ENCODE measurements at places on chromosomes 3 and 15. TPM values are rescaled to one million over a fixed set of nuclear protein-coding genes. Genes with fewer than 3 reads are reported as not detected.
A peak's percentile ranks its signal among the peaks of the same experiment; 100 is the strongest.

DLEC1 gene
- 0.78 TPM for total RNA-seq

IQCF5 gene
- not detected for total RNA-seq

DNA sequence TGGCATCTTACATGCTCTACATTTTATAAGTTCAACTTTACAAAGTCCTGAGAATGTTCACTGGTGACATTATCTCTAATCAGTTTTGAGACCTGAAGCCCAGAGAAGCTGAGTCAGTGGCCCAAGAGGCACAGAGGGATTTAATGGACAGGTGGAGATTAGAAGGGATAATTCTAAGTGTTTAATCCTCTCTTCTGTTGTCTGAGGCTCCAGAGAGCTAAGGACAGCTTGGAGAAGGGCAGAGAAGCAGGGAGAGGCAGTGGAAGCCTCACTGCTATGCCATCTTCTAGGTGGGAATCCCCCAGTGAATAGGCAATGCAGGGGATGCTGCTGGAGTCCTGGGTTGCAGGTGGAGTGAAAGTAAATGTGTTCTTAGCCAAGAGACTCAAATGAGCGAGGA lies 369.4 kb upstream of the SLCO3A1 start:
- no peak for DNase-seq

GRCh38 chr3:50256978-50257890 lies 11.7 kb upstream of the SEMA3B start:
- DNase-seq: peak; percentile 78

DNA sequence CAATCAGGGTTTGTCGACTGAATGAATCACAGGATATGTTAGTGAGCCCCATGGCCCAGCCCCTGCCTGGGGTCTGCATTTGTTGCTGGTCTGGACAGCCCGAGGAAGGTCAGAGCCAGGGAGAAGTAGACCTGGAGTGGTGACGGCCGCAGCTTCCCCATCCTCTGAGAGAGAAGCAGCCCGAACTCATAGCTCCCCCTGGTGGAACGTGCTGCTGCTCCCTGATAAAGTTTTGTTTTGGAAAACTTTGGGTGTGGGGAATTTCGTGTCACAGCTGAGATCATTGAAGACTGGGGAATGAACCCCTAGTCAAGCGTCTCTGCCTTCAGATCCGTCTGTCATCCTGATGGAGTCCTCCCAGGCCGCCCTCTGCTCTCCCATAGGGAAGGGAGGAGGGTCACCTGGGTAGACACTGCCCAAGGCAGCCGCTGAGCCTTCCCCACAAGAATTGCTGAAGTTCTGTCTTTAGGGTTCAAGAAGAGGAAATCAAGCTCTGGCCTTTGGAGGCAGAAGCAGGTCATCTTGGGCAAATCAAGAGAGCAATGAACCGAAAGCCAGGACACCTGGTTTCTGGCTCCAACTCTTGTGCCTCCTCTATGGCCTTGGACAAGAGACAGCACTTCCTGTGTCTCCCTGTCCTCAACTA lies 60.5 kb downstream of the GLDN start:
- peak; percentile 72 for DNase-seq

MST1R gene
- total RNA-seq: 218 TPM

DNA sequence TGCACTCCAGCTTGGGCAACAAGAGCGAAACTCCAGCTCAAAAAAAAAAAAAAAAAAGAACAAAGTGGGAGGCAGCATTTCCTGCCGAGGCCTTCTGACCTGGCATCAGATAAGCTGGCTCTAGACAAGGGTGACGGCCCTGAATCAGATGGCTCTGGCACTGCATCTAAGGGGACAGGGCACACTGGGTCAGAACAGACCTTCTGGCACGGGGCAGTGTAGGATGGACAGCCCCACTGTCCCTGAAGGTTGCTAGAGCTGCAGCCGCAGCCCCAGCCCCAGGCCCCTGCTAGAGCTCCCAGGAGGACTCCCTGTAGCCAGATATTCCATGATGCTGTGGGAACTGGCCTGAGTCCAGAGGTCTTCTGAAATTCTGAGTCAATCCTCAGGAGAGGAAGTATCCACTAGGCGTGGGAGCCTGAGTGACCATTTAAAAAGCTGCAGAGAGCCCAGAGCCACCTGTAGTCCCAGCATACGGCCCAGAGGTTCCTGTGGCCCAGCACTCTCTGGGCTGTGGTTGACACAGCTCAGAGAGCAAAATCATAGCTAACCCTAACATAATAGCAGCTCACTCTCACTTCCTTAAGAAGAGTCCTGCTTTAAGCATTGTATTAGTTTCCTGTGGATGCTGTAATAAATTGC lies 69.2 kb upstream of the MFGE8 start:
- no peak for DNase-seq

DNA sequence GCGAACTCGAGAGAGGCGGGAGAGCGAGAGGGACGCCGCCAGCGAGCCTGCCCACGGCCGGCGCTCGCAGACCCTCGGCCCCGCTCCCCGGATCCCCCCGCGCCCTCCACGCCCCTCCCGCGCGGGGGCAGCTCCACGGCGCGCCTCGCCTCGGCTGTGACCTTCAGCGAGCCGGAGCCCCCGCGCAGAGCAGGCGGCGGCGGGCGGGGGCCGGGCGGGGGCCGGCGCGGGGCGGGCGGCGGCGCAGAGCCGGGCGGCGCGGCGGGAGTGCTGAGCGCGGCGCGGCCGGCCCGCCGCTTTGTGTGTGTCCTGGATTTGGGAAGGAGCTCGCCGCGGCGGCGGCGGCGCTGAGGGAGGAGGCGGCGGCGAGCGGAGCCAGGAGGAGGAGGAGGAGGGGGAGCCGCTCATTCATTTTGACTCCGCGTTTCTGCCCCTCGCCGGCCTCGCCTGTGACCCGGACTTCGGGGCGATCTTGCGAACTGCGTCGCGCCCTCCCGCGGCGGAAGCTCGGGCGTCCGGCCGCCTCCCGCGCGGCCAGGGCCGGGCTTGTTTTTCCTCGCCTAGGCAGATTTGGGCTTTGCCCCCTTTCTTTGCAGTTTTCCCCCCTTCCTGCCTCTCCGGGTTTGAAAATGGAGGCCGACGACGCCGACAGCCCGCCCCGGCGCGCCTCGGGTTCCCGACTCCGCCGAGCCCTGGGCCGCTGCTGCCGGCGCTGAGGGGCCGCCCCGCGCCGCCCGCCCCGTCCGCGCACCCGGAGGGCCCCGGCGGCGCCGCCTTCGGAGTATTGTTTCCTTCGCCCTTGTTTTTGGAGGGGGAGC lies 524 bp downstream of the IGF1R start:
- peak; percentile 57 for DNase-seq

- DNase-seq: no peak
Measured at GRCh38 chr15:93051236-93052089, 37.5 kb downstream of the RGMA start.

DNA sequence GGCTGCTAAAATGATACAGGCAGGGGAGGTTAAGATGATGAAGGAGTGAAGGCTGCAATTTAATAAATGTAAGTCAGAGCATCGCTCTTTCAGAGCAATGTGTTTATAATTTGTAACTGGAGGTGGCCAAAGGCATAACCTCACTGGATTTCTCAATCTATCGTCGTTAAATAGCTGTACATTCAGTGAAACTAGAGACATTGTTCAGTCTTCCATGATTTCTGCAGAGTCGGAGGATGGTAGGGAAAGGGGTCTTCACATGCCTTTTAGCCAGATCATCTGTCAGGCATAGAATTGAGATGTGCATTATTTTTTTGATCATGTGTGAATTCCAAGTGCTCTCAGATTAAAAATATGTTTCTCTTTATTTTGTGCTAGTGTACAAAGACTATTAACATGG lies 315.4 kb downstream of the OXSM start:
- DNase-seq: no peak

DNA sequence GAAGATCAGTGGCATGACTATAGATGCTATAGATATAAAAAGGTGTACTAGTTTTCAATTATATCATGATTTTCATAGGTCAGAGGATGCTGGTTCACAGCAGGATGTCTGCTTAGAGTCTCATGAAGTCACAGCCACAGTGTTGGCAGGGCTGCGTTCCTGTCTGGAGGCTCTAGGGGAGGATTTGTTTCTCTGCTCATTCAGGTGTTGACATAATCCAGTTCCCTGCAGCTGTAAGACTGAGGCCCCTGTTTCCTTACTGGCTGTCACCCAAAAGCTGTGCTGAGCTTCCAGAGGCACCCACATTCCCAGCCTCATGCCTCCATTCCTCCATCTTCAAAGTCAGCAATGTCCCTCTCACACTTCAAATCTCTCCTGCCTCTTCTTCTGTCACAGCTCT lies 170.7 kb downstream of the OCA2 start:
- DNase-seq: no peak

- no peak for DNase-seq
Measured at GRCh38 chr3:72892081-72892775, 4.4 kb downstream of the GXYLT2 start.

- DNase-seq: no peak
Measured at GRCh38 chr3:195284842-195285241, 13.9 kb upstream of the XXYLT1 start.

DNA sequence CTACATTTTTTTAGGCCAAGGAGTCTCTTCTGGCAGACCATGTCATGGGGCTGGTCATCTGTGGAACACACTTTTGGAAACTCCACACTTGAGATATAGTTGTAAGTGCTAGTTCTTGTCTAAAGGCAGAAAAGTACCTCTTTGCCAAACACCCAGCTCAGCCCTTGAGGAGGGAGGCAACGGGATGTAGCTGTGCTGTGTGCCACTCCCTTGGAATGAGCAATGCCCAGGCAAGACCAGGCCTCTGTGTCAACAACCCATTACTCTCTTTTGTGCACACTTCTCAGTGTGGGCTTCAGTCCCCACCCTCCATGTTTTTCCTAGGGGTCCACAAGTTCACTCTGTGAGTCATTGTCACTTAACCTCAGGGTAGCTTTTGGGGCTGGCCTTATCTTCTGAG lies 528.3 kb upstream of the CFAP20DC start:
- DNase-seq: no peak

DNA sequence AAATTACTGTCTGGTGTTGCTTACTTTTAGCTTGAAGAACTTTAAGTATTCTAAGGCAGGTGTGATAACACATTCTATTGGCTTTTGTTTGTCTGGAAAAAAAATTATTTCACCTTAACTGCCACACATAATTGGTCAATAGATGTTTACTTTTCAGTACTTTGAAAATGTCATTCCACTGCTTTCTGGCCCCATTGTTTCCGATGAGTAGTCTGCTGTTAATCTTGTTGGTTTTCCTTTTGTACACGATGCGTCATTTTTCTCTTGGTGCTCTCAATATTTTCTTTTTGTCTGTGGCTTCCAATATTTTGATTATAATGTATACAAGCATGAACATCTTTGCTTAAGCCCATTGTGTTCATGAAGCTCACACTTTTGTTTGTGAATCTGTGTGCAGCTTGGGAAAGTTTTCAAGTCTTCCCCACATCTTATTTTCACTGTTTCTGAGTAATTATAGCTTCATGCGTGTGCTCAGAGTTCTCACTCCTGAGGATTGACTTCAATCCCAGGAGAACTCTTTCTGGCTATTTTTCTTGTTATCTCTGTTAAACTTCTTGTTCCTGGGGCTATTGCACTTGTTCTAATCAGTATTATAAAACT lies 664.7 kb downstream of the IGSF11 start:
- DNase-seq: no peak

SCG3 gene
- not detected for total RNA-seq

- DNase-seq: no peak
Measured at GRCh38 chr3:111801693-111802092, 57.4 kb upstream of the PHLDB2 start.

GRCh38 chr3:119628390-119628789 lies 30.7 kb downstream of the PLA1A start:
- DNase-seq: no peak

DNA sequence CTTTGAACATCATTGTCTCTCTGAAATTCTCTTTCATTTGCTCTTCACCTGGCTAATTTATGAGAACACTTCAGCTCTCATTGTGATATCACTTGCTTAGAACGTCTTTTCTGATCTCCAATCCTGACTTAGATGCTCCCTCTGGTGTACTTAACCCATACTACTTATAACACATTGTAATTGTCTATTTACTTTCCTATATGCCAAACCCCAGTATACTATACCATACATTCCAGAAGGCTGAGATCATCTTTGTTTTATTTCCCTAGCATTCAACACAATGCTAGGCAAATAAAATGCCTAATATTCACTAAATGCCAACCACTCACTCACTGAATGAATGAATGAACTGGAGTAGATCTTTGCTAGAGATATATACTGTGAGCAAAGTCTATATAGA lies 27.0 kb upstream of the PEX5L start:
- no peak for DNase-seq

All from Calu3 (cell line).